ENCODE measurements at places on chromosomes 6 and 20. TPM values are rescaled to one million over a fixed set of nuclear protein-coding genes. Genes with fewer than 3 reads are reported as not detected.

The PIM1 gene
- 163 TPM for total RNA-seq

The BTNL2 gene
- not detected for total RNA-seq

The TFEB gene
- total RNA-seq: 9.2 TPM

The CENPB gene
- total RNA-seq: 48.3 TPM

- H3K36me3 ChIP-seq: peaks cover 25% of the 10 kb centered on the region
- no peak for DNase-seq
- no peak overlapping the region for H3K27ac ChIP-seq
- H3K4me1 ChIP-seq: no peaks in the 10 kb centered on the region
Measured at GRCh38 chr6:121236984-121237383, 97.3 kb downstream of the TBC1D32 start.

Measured in activated CD4-positive, alpha-beta T cell treated with anti-CD3 and anti-CD28 coated beads for 36 hours (primary cell).